H4 (cell line): ENCODE measurements at places on chromosomes 12 and 14. TPM values are rescaled to one million over a fixed set of nuclear protein-coding genes. Genes with fewer than 3 reads are reported as not detected.

The CDKN3 gene
- 150 and 180 TPM in 2 replicates for total RNA-seq

The LRTM2 gene
- total RNA-seq: not detected in 2 replicates

The TGM1 gene
- total RNA-seq: 0.12 and 0.74 TPM in 2 replicates

The C12orf60 gene
- 1.2 and 2.8 TPM in 2 replicates for total RNA-seq

The MBD6 gene
- 1.5 and 3.1 TPM in 2 replicates for total RNA-seq

The NTN4 gene
- total RNA-seq: 16.3 and 19.4 TPM in 2 replicates

The SLC2A14 gene
- total RNA-seq: 0.25 TPM in 2 replicates

The OR4K2 gene
- not detected in 2 replicates for total RNA-seq

The CCDC197 gene
- not detected in 2 replicates for total RNA-seq
